ENCODE measurements at places on chromosomes 1 and 21. TPM values are rescaled to one million over a fixed set of nuclear protein-coding genes. Genes with fewer than 3 reads are reported as not detected.
A peak's percentile ranks its signal among the peaks of the same experiment; 100 is the strongest.

The CLCA4 gene
- not detected for total RNA-seq

GRCh38 chr1:226125097-226125630, 61.4 kb downstream of the ACBD3 start:
- peak; percentile 98 for DNase-seq

The KIF2C gene
- total RNA-seq, result 3.8 TPM

GRCh38 chr1:207822124-207822601, 70.3 kb downstream of the CD46 start:
- DNase-seq, result no peak

DNA sequence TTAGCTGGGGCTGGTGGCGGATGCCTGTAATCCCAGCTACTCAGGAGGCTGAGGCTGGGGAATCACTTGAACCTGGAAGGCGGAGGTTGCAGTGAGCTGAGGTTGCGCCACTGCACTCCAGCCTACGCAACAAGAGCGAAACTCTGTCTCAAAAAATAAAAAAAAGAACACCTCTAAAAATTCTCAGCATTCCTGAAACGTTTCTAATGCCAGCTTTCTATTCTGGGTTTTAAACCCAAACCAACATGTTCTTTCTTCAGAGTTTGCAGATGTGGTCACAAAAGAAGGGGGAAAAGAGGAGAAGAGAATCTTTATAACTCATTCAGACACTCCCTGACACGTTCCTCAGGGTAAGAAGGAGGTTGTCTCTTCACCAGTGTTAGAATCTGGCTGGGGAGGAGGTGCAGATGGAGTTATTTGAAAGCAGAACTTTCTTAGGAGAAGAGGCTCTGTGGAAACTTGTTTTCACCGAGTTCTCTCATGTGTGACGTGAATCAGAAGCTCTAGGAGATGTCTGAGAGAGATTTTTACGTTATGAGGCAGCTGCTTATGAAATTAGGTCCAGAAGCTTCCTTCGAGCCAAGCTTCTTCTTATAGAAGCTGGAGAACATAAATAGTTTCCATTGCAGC, 17.8 kb upstream of the CNR2 start:
- DNase-seq, result peak; percentile 82

The APH1A gene
- total RNA-seq, result 118 TPM

The TP73 gene
- total RNA-seq, result not detected

GRCh38 chr1:4068076-4068475, 168.0 kb upstream of the C1orf174 start:
- no peak for DNase-seq

The ARHGEF10L gene
- total RNA-seq, result 39.1 TPM

The RRP15 gene
- 5.9 TPM for total RNA-seq

GRCh38 chr1:37234941-37235418, 200.7 kb upstream of the GRIK3 start:
- no peak for DNase-seq

DNA sequence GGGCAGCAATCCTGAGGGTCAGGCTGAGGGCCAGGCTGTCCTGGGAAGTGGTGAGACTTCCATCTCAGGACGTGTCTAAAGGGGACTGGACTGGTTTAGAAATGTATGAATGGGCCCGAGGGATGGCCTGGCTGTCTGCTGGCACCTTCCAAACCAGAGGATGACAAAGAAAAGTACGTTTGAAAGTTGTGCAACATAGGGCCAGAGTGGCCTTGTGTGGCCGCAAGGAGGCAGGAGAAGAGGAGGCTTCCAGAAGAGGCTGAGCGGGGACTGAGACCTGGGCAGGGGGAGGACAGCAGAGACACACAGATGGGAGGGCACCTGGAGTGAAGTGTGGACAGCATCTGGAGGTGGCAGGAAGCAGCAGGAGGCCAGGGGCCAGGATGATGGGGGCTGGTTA, 2.6 kb upstream of the SYTL1 start:
- peak; percentile 80 for DNase-seq

The WDR47 gene
- 19.7 TPM for total RNA-seq

The SLAMF1 gene
- not detected for total RNA-seq

The TFB2M gene
- total RNA-seq, result 18.3 TPM

The MMEL1 gene
- under 0.01 TPM for total RNA-seq

All from osteoblast (primary cell).